Activated T-cell treated with anti-CD3 and anti-CD28 coated beads, Interleukin-2, amount 50 U/mL, for 72 hours (primary cell): ENCODE measurements at places on chromosomes 3 and 15. TPM values are rescaled to one million over a fixed set of nuclear protein-coding genes. Genes with fewer than 3 reads are reported as not detected.

The VILL gene
- total RNA-seq, result 16.1 TPM

The CHRFAM7A gene
- 3.7 TPM for total RNA-seq

The RLBP1 gene
- total RNA-seq, result 0.53 TPM

DNA sequence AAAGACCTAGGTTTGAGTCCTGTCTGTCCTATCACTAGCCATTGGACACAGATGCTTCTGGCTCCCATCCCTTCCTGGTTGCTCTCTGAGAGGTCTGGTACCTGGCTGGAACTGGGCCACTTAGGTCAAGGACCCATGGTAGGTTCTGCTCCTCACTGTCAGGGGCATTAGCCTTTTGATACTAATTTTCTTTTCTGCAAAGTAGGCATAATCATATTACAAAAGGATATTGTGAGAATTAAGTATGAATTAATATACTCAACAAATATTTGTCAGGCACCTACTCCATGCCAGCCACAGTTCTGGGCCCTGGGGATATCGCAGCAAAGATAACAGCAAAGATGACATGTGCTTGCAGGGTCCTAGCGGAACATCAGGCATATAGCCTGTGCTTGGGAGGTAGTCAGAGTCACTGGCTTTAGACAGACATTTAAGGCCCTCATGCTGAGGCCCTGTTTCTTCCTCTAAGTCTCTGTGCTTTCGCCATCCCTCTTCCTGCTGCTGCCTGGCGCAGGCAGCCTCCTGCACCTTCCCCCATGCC, 25.6 kb upstream of the LCTL start:
- peaks cover 6% of the 10 kb centered on the region for H3K27me3 ChIP-seq
- H3K4me3 ChIP-seq, result no peak overlapping the region
- DNase-seq, result no peak

- H3K4me1 ChIP-seq, result peaks cover 27% of the 10 kb centered on the region
- peak overlapping the region; percentile 82 for H3K4me3 ChIP-seq
- peaks cover 58% of the 10 kb centered on the region for H3K27me3 ChIP-seq
- H3K27ac ChIP-seq, result no peak overlapping the region
- DNase-seq, result no peak
- peaks cover 2% of the 10 kb centered on the region for H3K36me3 ChIP-seq
Observed at GRCh38 chr3:128490915-128491690, 1.9 kb downstream of the GATA2 start.

DNA sequence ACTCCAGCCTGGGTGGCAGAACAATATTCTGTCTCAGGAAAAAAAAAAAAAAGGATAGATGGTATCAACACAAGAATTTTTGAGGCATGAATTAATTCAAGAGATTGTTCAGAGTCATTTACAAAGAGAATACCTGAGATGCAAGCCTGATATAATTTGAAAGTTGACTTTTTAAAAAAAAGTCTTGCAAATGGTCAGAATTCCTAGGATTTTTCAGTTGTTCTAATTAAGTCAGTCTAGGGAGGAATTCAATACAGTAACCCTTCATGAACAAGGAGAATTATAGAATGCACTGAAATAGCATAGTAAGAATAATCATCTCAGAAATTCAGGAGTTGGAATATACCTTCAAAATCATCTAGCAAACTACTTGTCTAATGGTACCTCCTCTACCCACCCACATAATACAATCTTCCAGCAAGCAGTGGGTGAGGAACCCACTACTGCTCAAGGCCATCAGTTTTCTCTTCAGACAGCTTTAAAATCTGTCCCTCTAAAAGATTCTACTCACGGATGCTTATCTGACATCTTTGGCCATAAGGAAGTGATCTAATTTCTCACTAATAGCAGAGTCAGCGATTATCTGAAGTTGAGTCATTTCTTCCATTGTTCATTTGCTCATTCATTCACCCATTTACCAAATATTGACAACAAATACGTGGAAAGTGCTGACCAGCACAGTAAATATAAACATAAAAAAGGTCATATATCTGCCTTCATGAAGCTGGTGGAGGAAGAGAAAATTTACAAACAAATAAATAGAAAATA, 159.6 kb downstream of the GREM1 start:
- no peaks in the 10 kb centered on the region for H3K36me3 ChIP-seq
- no peak for DNase-seq
- no peak overlapping the region for H3K27ac ChIP-seq
- H3K27me3 ChIP-seq, result no peaks in the 10 kb centered on the region
- H3K4me1 ChIP-seq, result no peaks in the 10 kb centered on the region

DNA sequence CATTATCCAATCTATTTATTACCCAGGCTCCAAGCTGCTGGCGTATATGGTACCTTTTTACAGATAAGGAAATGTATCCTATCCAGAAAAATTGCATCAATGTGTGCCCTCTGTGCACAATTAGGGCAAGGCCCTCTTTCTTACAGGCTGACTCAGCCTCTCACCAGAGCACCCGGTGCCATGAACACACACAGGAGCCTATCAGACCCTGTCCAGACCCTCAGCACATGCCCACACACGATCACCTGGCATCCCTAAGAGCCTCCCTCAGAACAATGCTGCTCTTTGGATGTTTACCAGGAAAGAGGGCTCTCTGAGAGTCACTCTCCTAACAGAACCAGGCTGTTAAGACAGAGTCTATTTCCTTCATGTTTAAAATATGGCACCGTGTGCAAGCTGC, 460.0 kb upstream of the TBL1XR1 start:
- peaks cover 5% of the 10 kb centered on the region for H3K36me3 ChIP-seq
- H3K4me1 ChIP-seq, result no peaks in the 10 kb centered on the region
- no peak overlapping the region for H3K27ac ChIP-seq
- no peak for DNase-seq
- no peak overlapping the region for H3K4me3 ChIP-seq

DNA sequence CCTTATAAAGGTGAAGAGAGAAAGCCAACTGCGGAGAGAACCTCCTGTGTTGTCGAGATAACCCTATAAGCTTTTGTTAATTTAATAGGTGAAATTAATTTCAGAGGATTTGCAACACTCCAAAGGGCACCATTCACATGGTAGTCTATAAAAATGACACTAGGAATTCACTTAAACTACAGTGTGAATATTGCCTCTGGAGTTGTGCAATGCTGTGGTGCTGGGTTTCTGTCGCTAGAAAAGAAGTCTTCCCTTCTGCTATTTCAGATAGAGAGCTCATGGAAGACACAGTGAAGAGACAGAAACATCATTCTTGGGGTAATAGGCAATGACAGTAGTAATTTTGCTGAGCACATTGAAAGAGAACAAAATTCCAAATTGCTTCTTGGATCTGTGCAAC, 28.8 kb upstream of the PROK2 start:
- H3K36me3 ChIP-seq, result no peaks in the 10 kb centered on the region
- no peaks in the 10 kb centered on the region for H3K4me1 ChIP-seq
- H3K4me3 ChIP-seq, result no peak overlapping the region
- no peaks in the 10 kb centered on the region for H3K27me3 ChIP-seq
- H3K27ac ChIP-seq, result no peak overlapping the region
